NCI-H187 treated with DMSO at 0.1 percent for 48 hours (cell line): ENCODE measurements at places on chromosomes 11 and 22.

- DNase-seq: no peak
Measured at GRCh38 chr11:130825983-130826382, 90.3 kb downstream of the SNX19 start.

GRCh38 chr11:72425053-72425980, 9.0 kb downstream of the CLPB start:
- no peak for DNase-seq

- no peak for DNase-seq
Measured at GRCh38 chr11:88300888-88301487, 36.5 kb downstream of the CTSC start.

- DNase-seq: no peak
Measured at GRCh38 chr11:102006835-102007566, 40.2 kb upstream of the CFAP300 start.

GRCh38 chr22:27749597-27750225, 51.8 kb downstream of the MN1 start:
- DNase-seq: no peak

DNA sequence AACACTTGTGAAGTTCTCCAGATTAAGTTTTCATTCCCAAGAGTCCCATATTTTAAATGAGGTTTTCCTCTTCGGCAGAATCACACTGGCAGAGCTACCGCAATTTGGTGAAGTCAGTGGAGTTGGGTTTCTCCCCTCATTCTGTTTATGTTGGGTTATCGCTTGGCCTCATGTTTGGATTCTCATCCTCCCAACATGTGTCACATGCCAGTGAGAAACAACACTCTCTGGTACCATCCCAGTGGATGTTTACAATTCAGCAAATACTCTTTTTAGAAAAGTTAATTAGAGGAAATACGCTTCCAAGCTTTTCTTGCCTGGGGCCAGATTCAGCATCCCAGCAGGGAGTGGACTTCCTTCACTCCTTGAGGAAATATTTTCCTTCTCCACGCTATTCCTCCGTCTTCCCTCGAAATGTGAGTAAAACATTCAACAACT, 2.1 kb downstream of the PAMR1 start:
- no peak for DNase-seq

GRCh38 chr11:88179141-88179540, 3.9 kb upstream of the RAB38 start:
- DNase-seq: no peak
